ENCODE measurements at places on chromosomes 5 and 9. TPM values are rescaled to one million over a fixed set of nuclear protein-coding genes. Genes with fewer than 3 reads are reported as not detected.

The NDUFA8 gene
- 96.1 TPM for total RNA-seq

The PCDHA10 gene
- 0.05 TPM for total RNA-seq

The TMC1 gene
- total RNA-seq, result not detected

The SHC3 gene
- total RNA-seq, result not detected

GRCh38 chr9:16753256-16753655 is 117.2 kb downstream of the BNC2 start:
- H3K27me3 ChIP-seq, result no peaks in the 10 kb centered on the region
- no peak overlapping the region for H3K4me3 ChIP-seq
- no peaks in the 10 kb centered on the region for H3K4me1 ChIP-seq
- no peaks in the 10 kb centered on the region for H3K36me3 ChIP-seq
- H3K27ac ChIP-seq, result no peak overlapping the region

- H3K36me3 ChIP-seq, result no peaks in the 10 kb centered on the region
- H3K27me3 ChIP-seq, result no peaks in the 10 kb centered on the region
- H3K27ac ChIP-seq, result no peak overlapping the region
- H3K4me1 ChIP-seq, result peaks cover 3% of the 10 kb centered on the region
Observed at GRCh38 chr5:170795154-170795553, 11.6 kb downstream of the GABRP start.

GRCh38 chr9:34310215-34310614 is 18.9 kb downstream of the KIF24 start:
- no peak for DNase-seq
- H3K4me1 ChIP-seq, result peaks cover 14% of the 10 kb centered on the region
- H3K27me3 ChIP-seq, result no peaks in the 10 kb centered on the region

DNA sequence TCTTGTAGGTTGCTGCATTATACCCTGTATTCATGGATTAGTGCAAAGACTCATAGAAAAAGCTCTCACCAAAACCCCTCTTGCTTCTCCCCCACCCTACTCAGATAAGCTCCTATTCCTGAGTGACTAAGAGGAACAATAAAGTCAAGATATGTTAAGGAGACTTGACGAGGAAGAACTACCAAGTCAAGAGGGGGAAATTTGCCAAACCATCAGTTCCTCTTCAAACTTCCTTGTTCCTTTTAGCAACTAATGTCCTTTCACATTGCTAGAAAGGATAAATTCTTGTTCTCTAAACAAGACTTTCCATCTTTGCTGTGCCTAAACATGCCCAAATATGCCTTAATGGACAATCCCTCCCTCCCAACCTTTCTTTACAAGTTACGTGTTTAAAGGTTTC is 27.0 kb downstream of the CNOT8 start:
- H3K4me1 ChIP-seq, result no peaks in the 10 kb centered on the region
- H3K27me3 ChIP-seq, result no peaks in the 10 kb centered on the region
- H3K27ac ChIP-seq, result no peak overlapping the region
- no peak overlapping the region for H3K4me3 ChIP-seq

- H3K4me1 ChIP-seq, result no peaks in the 10 kb centered on the region
- H3K36me3 ChIP-seq, result no peaks in the 10 kb centered on the region
- H3K27me3 ChIP-seq, result no peaks in the 10 kb centered on the region
- H3K27ac ChIP-seq, result no peak overlapping the region
- no peak overlapping the region for H3K4me3 ChIP-seq
Observed at GRCh38 chr5:170319301-170319700, 21.7 kb upstream of the LCP2 start.

- H3K27ac ChIP-seq, result no peak overlapping the region
- no peak for DNase-seq
- no peak overlapping the region for H3K4me3 ChIP-seq
- no peaks in the 10 kb centered on the region for H3K27me3 ChIP-seq
- H3K36me3 ChIP-seq, result peaks cover 3% of the 10 kb centered on the region
Observed at GRCh38 chr5:154373729-154374179, 72.0 kb upstream of the SAP30L start.

DNA sequence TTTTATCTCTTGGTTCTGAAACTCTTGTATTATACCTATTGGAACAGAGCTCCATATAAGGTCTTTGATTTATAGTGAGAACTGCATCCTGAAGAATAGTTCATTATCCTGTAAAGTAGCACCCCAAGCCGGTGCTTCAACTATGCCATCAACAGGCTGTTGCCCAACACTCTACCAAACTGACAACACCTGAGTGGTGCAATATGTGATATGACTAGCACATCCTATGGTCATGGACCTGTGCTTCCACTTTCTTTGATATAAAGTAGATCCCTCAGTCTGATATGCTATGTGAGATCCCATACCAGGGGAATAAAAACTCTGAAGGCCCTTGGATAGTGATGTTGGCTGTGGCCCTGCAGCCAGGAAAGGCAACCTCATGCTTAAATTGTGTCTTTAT is 15.8 kb downstream of the CSF2 start:
- no peak overlapping the region for H3K4me3 ChIP-seq
- no peaks in the 10 kb centered on the region for H3K27me3 ChIP-seq
- peaks cover 56% of the 10 kb centered on the region for H3K4me1 ChIP-seq
- H3K27ac ChIP-seq, result no peak overlapping the region
- H3K36me3 ChIP-seq, result no peaks in the 10 kb centered on the region
- DNase-seq, result no peak

DNA sequence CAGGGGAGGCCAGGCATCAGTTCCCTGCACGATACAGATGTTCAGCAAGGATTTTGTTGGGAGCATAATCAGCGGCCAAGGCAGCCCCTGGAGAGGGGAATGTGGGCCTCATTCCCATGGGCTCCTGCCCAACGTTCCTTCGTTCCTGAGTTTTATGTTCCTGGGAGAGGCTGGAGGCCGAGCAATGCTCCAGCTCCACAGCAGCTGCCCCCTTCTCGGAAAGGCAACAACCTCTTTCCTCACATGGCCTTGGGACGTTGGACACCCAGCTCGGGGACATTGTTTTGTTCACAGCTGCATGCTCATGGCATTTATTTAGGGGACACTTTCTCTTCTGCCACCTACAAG is 63.8 kb upstream of the COL15A1 start:
- no peaks in the 10 kb centered on the region for H3K36me3 ChIP-seq
- no peak overlapping the region for H3K4me3 ChIP-seq
- DNase-seq, result no peak
- H3K27ac ChIP-seq, result no peak overlapping the region
- no peaks in the 10 kb centered on the region for H3K4me1 ChIP-seq
- no peaks in the 10 kb centered on the region for H3K27me3 ChIP-seq

DNA sequence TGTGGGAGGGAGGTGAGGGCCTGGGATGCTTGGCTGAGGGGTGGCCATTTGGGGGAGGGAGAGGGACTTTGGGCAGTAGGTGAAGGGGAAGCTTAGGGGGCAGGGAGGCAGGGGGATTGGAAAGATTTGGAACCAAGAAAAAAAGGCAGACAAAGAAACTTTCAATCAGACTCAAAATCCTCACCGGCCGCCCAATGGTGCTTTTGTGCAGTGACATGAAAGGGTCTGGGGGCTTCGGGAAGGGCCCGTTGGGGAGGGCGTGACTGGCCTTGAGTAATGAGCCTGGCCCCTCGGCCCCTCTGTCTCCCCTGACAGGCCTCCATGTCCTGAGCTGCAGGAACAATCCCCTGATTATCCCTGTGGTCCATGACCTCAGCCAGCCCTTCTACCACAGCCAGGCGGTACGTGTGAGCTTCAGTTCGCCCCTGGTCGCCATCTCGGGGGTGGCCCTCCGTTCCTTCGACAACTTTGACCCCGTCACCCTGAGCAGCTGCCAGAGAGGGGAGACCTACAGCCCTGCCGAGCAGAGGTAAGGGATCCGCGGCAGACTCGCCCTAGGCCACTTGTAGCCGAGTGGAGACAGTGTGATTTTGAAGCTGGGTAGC is 181.1 kb downstream of the PAPPA start:
- peaks cover 29% of the 10 kb centered on the region for H3K4me1 ChIP-seq
- DNase-seq, result peak; percentile 59
- H3K4me3 ChIP-seq, result peak overlapping the region; percentile 27
- H3K36me3 ChIP-seq, result no peaks in the 10 kb centered on the region

Data from SJCRH30 (cell line).